ENCODE measurements at places on chromosomes 6 and 20.

- DNase-seq = no peak
These were observed 40.5 kb upstream of the SLC35F1 start for GRCh38 chr6:117866561-117866960.

DNA sequence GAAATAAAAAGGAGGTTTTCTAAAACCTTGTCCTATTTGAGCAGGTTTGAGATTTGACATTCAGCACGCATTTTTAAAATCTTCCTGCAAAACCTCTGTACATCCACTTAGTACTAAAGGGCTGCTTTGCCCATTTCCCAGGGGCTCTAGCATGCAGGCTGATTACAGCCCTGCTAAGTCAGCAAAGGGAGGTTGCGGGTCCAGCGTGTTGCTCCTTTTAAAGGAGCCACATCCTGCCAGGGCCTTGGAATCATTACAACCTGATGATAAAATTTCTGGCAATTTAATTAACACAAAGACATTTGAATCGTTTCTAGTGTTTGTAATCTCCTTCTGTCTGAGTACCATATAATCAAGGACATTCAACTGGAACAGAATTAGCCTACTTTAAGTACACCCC is 455.1 kb upstream of the CITED2 start:
- no peak for DNase-seq

DNA sequence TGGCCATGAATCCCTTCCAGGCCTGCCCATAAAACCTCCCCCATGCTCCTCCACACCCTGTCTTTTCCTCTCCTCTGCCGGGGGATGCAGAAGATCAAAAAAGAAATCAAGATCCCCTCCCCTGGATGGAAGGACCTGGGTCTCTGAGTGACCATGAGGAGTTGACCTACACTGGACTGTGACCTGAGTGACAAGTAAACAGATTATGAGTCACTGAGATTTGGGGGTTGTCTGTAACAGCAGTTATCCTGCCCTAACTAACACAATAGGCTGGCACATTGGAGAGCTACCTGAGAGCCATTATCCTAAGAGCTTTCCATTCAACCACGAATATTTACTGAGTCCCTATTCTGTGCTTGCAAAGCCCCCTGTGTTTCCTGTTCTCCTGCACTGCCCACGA is 28.4 kb upstream of the SIRPA start:
- DNase-seq = no peak

DNA sequence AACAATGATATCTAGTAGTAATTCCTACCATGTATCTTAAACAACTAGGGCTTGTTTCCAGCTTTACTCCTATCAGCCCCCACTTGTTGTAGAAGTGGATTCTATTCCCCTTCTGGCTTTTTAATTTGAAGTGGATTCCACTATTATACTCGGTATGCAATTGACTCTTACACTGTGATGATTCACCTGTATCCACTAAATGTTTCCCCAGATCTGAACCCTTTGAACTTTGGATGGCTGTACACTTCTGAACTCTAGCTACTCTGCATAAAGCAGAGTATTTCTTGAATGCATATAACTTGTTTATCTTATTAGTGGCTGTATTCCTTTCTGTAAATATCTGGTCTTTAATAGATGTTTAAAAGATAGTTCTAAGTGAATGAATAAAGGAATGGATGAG is 538.4 kb upstream of the NRSN1 start:
- DNase-seq = no peak

Measured in stimulated activated naive CD8-positive, alpha-beta T cell treated with anti-CD3 and anti-CD28 coated beads, Interleukin-15, Interleukin-2, amounts not matched to agents 100 U/mL and 50 U/mL, for 24 hours (primary cell).